Foreskin fibroblast (primary cell): ENCODE measurements at places on chromosomes 4 and X.

DNA sequence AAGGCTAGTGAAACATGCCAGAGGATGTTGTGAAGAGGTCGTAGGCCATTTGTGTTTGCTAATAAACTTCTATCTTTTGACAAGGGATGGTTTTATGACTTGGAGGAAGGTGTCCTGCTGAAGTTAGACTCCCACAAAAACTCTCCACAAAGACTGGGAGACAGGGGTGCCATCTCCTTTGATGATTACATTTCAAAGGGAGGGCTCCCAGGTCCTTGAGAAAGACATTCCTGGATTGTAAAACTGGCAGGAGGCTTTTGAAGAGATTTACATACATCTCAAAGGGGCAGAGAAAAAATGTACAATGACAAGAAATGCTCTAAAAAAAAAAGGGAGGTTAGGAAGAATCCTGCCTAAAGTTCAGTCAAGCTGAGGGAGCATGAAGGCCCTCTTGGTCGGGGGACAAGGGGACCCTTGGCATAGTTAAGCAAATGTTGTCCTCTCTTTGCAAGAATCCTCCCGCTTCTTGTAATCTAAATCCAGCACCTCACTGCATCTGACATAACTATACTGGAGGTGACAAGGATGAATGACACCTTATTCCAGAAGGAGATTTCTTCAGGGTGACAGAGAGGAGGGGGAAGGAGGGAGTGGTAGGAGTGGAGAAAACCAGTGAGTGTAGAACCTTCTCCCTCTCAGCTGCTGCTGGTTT is 41.1 kb upstream of the MGST2 start:
- DNase-seq = no peak

DNA sequence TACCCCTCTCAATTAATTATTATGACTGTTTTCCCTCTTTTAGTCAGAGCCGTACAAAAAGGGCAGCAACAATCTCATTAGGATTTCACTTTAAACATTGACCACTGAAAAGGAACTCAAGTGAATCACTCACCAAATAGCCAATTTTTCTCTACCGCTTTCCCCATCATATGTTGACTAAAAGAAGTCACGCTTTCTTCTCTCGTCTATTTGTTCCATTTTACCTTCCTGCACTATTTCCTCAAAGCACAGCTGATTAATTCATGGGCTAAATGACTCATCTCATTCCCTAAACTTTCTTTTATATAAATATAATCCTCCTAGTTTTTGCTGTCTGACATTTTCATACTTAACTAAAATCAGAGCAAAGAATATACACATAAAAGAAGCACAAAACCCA is 8.2 kb downstream of the MID1 start:
- peak; percentile 65 for DNase-seq

DNA sequence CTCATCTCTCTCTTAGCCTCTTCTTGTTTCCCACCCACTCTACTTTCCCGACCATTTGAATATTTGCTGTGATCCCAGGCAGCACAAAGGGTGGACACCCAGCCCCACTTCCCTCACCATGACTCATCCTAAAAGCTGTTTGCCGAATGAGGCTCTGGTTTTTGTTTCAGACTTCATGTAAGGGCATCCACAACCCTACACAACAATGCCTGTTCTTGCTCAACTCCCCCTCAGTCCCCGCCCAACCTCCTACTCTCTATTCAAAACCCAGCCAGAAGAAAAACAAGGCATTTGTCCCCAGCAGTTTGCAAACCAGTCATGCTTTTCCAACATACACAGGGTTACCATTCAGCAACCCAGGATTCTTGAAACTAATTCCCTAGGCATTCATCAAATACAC is 516.5 kb upstream of the CNKSR2 start:
- DNase-seq = peak; percentile 7

GRCh38 chr4:73660808-73661207 is 40.6 kb upstream of the RASSF6 start:
- DNase-seq = no peak

- no peak for DNase-seq
Observed at GRCh38 chr4:80767944-80768343, 262.6 kb upstream of the BMP3 start.

DNA sequence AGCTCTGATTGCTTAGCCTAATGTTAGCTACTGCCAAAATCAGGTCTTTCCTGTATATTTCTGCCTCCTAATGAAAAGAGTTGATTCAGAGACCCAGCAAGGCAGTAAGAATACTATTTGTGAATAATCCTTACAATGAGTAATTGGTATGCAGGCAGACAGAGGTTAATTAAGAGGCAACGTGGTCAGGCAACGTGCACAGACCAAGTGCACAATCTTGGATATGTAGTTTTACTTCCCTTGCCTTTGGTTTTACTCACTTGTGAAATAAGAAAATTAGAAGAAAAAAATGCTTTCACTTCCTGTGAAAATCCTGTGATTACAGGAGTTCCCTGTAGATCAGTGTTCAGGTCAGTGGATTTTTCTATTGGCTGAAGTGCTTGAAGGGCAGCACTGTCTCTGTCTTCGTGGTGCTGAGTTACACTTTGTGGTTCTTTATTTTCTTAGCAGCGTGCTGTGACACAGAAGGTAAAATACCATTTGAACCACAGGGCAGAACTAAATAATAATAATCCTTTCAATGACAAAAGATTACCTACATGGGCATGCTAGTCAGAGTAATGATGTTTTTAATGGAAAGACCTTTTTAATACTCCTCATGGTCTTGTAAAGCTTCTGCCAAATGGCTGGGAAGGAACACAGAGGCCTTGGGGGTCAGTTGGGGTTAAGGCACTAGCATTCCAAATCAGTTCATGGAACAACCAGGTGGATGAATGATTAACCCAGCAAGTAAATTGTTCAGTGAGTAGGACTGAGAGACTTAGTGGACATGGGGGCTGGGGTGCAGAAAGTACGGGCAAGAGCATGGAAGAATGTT is 430.9 kb downstream of the MAPK10 start:
- DNase-seq = peak; percentile 32

- DNase-seq = peak; percentile 19
Observed at GRCh38 chr4:158090323-158090722, 82.5 kb downstream of the GASK1B start.

- no peak for DNase-seq
Observed at GRCh38 chr4:17867276-17867675, 56.5 kb downstream of the NCAPG start.

DNA sequence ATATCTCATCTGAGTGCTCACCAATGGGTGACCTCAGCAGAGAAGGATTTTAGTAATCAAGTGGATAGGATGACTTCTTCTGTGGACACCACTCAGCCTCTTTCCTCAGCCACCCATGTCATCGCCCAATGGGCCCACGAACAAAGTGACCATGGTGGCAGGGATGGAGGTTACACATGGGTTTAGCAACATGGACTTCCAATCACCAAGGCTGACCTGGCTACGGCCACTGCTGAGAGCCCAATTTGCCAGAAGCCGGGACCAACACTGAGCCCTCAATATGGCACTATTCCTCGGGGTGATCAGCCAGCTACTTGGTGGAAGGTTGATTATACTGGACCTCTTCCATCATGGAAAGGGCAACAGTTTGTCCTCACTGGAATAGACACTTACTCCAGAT is 97.4 kb downstream of the LCORL start:
- DNase-seq = no peak

- no peak for DNase-seq
Observed at GRCh38 chrX:107739541-107739940, 36.0 kb downstream of the TSC22D3 start.

DNA sequence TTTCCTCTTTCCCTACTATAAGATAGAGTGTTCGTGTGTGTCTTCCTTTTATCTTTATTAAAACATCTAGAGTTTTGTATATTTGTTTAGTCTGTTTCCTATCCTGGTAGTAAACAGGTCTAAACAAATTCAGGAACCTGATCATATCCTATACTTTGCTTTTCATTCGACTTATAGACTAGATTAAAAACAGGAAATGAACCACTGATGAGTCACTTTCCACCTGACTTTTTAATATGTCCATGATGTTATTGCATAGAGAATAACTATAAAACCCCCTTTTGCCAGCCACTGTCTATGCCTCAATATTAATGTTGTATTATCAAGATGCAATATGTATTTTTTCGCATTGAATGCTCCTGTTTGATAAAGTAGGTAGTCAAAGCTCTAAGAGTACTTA is 1794.0 kb downstream of the STIM2 start:
- no peak for DNase-seq

- DNase-seq = no peak
Observed at GRCh38 chrX:86148594-86148993, 343 bp downstream of the DACH2 start.

- DNase-seq = no peak
Observed at GRCh38 chrX:154717824-154718223, 33.1 kb downstream of the GAB3 start.

DNA sequence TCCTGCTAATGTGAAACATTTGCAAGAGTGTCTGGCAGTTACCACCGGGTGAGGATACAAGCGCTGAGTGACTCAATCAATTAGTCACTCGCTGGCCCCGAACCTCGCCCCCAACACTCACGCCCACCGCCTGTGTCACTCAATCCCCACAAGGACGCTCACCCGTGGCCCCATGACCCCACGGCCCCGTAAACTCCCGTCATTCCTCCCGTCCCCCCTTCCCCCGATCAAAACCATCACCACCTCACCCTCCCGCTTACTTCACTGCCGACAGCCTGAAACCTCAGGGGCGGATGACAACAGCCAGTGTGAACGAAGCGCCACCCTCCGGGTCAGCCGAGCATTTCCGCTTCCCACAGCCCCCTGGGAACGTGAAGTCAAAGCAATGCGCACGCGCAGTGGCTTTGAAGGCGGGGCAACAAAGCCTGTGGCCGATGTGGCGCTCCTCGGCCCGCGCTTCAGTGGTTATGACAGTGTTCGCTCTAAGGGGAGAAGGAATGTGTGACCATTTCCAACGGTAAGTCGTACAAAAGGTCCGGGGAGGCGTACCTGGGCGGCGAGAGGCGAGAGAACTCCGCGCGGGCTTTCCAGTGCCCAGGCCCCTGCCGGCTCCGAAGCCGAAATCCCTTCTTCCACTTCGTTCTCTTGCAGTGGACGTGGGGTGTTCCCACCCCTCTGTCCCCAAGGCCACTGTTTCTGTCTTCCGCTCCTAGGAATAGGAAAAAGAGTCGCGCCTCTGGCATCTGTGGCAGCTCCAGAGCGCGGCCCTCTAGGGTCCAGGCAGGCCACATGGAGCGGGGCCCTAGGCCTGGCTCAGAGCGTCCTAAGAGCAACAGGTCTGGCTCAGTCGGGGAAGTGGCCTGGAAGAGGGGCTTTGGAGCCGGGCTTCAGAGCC is at the start of gene ZNF674:
Gene ZNF674 (minus strand): TSS at position 311 of the 895 bp plus-strand sequence. CDS start 3,334 bp downstream, outside the sequence.
- DNase-seq = peak; percentile 95

DNA sequence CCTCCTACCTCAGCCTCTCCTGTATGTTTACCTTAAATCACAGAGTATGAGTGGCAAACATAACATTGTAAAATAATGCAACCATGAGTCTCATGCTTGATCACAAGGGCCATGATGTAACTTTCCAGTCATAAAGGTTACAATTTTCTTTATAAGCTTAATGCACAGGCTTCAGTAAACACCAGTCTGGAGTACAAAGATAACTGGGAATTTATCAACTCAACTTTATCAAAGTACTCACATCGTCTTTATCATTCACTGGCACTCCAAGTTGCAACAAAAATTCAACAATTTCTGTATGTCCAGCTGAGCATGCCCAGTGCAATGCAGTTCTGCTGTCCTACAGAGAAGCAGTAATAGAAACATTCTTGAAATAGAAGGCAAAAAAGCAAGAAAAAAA is 2.8 kb downstream of the PSMD10 start:
- no peak for DNase-seq

- no peak for DNase-seq
Observed at GRCh38 chr4:88090898-88091297, 67.5 kb downstream of the ABCG2 start.

DNA sequence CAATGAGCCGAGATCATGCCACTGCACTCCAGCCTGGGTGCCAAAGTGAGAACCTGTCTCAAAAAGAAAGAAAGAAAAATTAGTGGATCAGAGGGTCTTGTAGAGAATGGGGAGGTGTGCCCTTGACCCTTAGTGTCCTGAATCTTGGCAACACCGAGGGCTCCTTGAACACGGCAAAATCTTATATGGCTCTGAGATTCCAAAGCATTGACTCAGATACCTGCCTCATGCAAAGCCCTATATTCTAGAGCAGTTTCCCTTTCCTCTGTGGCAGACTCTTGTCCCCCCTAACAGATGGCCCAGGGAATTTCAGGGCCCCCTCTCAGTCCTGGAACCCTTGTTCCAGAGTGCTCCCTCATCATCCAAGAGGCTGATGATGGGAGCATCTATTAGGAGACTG is 6.8 kb downstream of the CLDN2 start:
- no peak for DNase-seq

- no peak for DNase-seq
Observed at GRCh38 chr4:171308661-171309060, 504.5 kb upstream of the GALNTL6 start.

DNA sequence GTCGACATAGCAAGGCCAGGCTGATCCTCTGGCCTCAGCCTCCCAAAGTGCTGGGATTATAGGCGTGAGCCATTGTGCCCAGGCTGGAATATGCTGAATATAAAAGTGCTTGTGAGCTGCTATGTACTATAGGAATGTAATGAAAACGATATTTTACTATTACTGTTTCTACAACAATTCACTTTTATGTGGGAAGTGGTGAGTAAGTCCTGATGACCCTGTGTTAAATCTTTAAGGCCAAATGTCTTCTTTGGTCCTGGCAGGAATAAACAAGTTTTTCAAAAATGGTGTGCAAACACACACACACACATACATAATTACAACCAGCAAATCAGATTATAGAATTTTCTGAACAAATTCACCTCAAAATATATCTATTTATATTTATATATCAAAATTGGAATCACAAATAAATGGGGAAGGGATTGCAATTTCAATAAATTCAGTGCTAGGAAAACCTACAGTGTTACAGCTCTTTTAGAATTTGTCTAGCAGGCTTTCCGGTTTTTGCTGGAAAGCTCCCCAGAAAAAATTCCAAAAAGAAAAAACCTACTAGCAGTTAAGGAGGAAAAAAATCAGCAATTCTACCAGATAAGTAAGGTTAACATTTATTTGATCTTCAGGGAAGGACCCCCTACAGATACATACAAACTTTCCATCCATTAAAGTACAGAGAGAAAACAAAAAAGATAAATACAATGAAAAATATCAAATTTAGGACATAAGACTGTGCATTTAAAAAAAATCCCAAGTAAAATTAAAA is 17.9 kb downstream of the SMIM14 start:
- DNase-seq = no peak

- DNase-seq = peak; percentile 49
Observed at GRCh38 chr4:76659103-76659490, 224.1 kb downstream of the SHROOM3 start.

- no peak for DNase-seq
Observed at GRCh38 chr4:24720436-24720835, 74.9 kb upstream of the SOD3 start.

DNA sequence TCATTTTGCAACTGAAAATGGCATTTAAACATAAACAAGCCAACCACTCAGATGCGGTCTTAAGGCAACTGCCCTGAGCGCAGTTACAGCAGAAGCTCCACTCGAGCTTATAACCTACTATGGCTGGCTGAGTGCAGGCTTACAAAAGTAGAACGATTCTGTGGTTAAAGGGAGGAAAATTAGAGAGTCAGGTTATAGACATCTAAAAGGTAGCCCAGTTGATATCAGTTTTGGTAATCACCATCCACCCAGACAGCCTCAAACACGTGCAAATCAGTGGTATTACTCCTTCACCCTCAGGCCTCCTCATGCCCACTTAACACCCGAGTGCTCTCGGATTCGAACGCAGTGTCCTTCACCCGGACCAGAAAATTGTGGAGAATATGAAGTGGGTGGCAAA is 3.1 kb downstream of the LEF1 start:
- no peak for DNase-seq
